ENCODE measurements at places on chromosomes 11 and 22.

GRCh38 chr11:10606536-10607208, 38.2 kb upstream of the LYVE1 start:
- no peak for DNase-seq

DNA sequence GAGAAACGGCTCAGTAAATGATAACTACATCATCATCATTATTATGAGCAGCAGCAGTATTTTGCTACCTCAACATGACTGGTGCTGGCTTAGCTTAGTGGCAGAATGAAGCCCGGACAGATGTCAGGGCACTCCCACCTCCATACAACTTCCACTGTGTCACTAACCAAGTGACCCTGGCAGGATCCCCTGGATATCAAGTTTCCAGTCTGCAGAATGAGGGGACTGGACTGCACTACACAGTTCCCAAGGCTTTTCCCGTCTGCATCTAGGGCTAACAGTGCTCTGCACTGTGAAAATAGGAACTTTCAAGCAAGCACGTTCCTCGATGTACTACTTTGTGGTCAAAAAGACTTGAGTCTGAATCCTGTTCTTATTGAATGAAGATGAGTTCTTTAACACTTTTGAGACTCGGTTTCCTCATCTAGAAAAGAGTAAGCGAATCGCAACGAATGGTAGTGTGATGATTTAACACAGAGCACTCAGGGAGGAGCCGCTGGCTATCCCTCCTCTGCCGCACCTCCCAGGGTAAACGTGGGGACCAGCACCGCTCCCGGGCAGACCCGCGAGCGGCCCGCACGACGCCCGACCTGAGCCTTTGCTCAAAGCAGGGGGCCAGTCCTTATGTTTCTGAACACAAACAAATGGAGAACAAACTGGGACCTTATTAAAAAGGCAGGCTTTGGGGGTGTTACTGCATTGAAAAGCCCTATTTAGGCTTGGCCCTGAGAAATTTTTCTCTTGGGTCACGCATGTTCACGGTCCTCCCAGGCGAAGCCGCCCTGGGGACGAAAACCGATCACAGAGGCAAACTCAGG, 910 bp downstream of the CLTCL1 start:
- no peak for DNase-seq

- no peak for DNase-seq
Measured at GRCh38 chr22:28981818-28982499, 79.7 kb downstream of the C22orf31 start.

GRCh38 chr22:36077271-36077670, 48.6 kb upstream of the RBFOX2 start:
- no peak for DNase-seq

DNA sequence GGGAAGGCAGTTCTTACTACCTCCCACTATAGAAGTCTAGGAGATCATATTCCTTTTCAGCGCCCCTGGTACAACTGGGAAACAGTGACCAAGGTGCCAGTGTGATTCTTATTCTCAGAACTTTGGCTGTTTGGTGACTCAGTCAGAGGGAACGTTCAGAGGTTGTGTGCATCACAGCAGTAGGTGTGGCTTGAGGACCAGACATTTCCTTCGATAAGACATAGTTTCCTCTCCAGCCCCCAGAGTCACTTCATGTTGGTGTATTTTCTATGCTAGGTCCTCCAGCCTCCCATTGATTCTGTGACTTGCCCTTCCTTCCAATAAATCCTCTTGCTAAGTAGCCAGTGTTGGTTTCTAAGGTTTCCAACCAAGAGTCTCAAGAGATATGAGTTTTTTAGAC, 171.9 kb upstream of the MPPED2 start:
- no peak for DNase-seq

DNA sequence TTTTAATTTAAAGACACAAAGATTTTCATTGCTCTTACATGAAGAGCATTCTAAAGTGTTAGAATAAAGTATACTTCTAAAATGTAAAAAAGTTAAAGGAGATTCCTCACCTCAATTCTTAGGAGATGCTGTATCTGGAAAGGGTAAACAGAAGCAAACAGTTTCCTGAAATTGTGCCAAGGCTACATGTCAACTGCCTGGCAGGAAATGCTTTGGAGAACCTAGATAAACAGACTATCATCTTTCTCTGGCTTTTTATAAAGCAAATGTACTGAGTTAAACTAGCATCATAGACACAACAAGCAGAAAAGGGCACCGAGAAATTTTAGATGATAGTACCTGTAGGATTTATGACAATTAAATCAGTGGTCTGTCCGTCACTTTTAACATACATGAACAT, 24.7 kb upstream of the AKIP1 start:
- no peak for DNase-seq

GRCh38 chr22:47196166-47196849, 433.9 kb downstream of the TBC1D22A start:
- DNase-seq = no peak

GRCh38 chr11:122754553-122755322, 83.6 kb upstream of the CRTAM start:
- DNase-seq = no peak

DNA sequence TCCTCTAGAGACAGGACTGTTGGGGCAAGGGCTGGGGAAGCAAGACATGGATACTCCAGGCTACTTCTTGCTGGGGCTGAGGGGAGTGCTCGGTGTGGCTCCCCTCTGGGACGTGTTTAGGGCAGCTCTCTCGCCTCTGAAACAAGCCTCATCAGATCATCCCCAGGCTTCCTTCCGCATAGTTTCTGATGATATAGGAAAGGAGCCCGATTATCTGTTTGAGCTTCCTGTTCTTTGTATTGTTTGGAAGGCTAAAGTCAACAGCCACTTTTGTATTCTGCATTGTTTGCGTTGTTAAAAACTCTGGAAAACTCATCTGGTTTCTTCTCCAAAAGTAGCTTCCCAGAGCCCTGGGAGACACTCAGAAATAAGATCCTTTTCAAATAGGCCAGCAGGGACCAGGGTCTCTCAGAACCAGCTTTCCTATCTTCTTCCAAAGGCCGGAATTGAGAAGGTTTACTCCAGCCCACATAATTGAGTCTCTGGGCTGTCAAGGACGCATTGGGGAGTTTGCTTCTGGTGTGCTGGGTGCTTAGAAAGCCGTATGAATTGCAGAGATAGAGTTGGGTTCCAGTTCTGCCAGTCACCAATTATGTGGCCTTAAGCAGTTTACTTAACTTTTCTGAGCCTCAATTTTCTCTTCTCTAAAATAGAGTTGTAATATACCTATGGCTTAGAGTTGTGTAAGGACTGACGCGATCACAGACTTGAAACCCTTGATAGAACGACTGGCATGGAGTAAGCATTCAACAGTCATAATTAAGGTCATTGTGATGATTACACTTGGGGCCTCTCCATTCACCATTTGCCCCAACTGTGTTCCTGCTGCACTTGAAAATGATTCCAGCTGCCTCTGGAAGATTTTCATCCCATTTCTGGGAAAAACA, 19.1 kb downstream of the CD44 start:
- DNase-seq = no peak
